ENCODE measurements at places on chromosomes 11 and 22.
A peak's percentile ranks its signal among the peaks of the same experiment; 100 is the strongest.

- no peak overlapping the region for H3K4me3 ChIP-seq
- no peak overlapping the region for H3K27ac ChIP-seq
- no peaks in the 10 kb centered on the region for H3K36me3 ChIP-seq
- no peaks in the 10 kb centered on the region for H3K27me3 ChIP-seq
- DNase-seq, result no peak
- H3K4me1 ChIP-seq, result peaks cover 26% of the 10 kb centered on the region
Measured at GRCh38 chr11:13287681-13288080, 10.1 kb downstream of the BMAL1 start.

DNA sequence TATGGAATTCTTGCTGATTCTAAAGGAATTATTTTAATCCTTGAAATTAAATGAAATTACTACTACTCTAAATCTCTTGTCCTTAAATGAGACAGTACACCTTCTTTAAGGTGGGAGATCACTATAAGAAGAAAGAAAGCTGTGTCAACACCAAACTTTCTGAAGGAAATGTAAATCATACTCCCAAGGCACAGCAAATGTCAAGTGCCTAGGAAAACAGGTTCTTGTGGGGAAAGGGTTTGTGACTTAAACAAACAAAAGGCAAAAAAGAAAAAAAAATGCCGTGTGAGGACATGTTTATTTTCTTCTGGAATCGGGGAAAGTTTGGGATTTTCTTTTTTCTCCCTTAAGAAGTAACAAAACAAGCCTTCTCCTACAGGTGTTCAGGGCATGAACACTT is 745.1 kb downstream of the DLG2 start:
- no peak for DNase-seq
- H3K27me3 ChIP-seq, result no peaks in the 10 kb centered on the region
- no peak overlapping the region for H3K4me3 ChIP-seq

DNA sequence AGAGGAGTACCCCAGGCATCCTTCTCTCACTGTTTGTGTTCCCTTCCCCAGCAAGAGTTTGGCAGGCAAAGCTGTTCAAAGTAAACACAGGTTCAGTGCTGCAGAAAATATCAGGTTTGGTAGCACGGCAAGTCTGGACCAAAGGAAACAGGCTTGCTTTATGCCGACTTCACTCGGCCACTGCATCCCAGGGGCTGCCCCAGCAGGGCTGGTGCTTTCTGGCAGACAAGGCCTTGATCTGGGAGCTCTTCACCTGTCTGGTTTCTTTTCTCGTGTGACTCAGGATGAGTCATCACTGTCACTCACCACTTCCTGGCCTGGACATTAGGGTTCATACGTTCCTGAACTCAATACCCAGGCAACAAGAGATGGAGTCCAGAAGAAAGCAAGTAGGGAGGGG is 52.6 kb upstream of the NAV2 start:
- no peak for DNase-seq
- no peak overlapping the region for H3K27ac ChIP-seq
- no peaks in the 10 kb centered on the region for H3K27me3 ChIP-seq
- H3K4me3 ChIP-seq, result no peak overlapping the region

GRCh38 chr11:2369320-2369719 is 7.8 kb upstream of the CD81 start:
- no peaks in the 10 kb centered on the region for H3K4me1 ChIP-seq
- no peak overlapping the region for H3K27ac ChIP-seq
- H3K36me3 ChIP-seq, result no peaks in the 10 kb centered on the region
- no peaks in the 10 kb centered on the region for H3K27me3 ChIP-seq

- H3K36me3 ChIP-seq, result peaks cover 3% of the 10 kb centered on the region
- no peak overlapping the region for H3K27ac ChIP-seq
- DNase-seq, result no peak
- H3K4me1 ChIP-seq, result no peaks in the 10 kb centered on the region
Measured at GRCh38 chr11:63635762-63636465, 21.7 kb upstream of the PLAAT3 start.

DNA sequence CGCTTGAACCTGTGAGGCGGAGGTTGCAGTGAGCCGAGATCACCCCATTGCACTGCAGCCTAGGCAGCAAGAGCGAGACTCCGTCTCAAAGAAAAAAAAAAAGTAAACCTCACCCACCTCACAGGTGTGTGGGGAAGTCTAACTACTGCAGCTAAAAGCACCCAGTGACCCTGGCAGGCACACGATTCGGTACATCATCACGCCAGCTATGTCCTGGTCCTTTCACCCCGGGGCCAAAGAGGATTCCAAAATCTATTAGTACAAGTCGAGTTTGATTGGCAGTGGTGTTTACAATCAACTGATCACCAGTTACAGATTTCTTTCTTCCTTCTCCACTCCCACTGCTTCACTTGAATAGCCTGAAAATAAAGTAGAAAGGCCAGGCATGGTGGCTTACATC is 6.3 kb downstream of the TST start:
- peaks cover 16% of the 10 kb centered on the region for H3K4me1 ChIP-seq
- peaks cover 19% of the 10 kb centered on the region for H3K36me3 ChIP-seq
- peak overlapping the region; percentile 96 for H3K27ac ChIP-seq

GRCh38 chr22:38704654-38705234 is 1.0 kb upstream of the GTPBP1 start:
- no peaks in the 10 kb centered on the region for H3K36me3 ChIP-seq
- H3K27ac ChIP-seq, result peak overlapping the region; percentile 88
- peak overlapping the region; percentile 7 for H3K4me3 ChIP-seq
- H3K27me3 ChIP-seq, result no peaks in the 10 kb centered on the region
- H3K4me1 ChIP-seq, result peaks cover 55% of the 10 kb centered on the region

All from esophagus squamous epithelium (tissue), 5 donors.